Immature natural killer cell (primary cell): ENCODE measurements at places on chromosomes 13 and 19.
A peak's percentile ranks its signal among the peaks of the same experiment; 100 is the strongest.

- no peak for DNase-seq
Observed at GRCh38 chr19:35851213-35852028, 883 bp downstream of the NPHS1 start.

GRCh38 chr13:50282016-50282415 lies 266.8 kb downstream of the KCNRG start:
- DNase-seq, result no peak

- DNase-seq, result no peak
Observed at GRCh38 chr13:98386637-98387036, 190.3 kb downstream of the STK24 start.

GRCh38 chr19:10352764-10353671 lies 13.6 kb upstream of the ICAM3 start:
- no peak for DNase-seq

DNA sequence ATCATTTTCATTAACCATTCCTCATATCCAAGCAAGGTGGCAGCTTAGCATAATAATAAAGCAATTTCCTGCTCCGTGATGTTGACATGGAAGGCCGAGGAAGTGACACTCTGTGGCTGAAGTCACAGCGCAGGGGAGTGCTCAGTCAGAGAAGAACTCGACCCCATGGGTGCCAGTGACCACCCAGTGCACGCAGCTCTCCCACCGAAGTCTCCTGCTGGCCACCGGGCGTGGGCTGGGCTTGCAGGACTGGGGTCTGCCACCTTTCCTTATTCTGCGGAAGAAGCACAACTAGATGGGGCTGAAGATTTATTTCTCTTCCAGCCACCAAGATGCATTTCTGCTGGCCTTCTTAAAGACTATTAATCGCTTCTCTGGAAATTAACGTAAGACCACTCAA lies 132.1 kb upstream of the SPACA7 start:
- no peak for DNase-seq

DNA sequence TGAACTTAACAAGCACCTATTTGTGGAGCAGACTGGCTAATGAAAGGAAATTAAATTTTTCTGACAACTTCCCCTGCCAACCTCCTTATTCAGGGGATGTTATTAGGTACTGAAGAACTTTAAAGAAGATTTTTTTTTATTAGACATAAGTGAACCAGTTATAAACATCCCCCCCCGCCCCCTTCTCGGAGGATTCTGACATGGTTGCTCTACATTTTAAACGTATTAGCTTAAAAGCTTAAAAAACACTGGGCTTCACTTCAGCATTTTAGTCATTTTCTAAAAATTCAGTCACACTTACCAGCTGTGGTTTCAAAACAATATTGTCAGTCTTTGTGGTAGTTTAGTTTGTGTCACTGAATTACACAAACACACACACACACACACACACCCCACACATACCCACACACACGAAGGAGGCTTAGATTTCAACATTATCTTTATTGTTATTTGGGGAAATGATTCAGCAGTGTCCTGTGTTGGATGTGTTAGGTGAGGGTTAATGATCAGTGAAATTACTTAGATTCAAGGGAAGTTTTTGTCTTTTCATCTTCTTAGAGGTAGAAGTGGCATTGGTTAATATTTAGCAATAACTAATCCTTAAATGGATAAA lies 145.7 kb downstream of the PCCA start:
- no peak for DNase-seq

- DNase-seq, result no peak
Observed at GRCh38 chr19:1080360-1081161, 13.6 kb downstream of the ARHGAP45 start.

- DNase-seq, result no peak
Observed at GRCh38 chr19:42655748-42656147, 61.0 kb upstream of the CEACAM8 start.

DNA sequence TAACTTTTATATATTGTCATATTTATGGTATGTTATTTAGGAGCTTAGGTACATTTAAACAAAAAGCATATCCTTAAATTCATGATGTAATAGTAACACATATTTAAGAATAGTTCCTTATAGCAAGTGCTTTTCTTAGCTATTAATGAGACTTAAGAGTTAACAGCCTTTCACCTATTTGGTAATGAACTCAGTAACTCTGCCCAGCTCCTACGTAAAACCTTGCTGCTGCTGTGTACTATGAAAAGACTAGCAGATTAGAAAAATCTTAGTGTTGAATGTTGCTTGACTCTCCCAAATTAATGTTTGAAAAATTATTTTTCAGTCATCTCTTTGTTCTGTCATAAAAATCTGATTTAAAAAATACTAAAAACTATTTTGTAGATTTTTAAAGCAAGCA lies 6.9 kb downstream of the GPR180 start:
- DNase-seq, result no peak

- peak; percentile 16 for DNase-seq
Observed at GRCh38 chr19:41746593-41747227, 8.6 kb upstream of the CEACAM6 start.

DNA sequence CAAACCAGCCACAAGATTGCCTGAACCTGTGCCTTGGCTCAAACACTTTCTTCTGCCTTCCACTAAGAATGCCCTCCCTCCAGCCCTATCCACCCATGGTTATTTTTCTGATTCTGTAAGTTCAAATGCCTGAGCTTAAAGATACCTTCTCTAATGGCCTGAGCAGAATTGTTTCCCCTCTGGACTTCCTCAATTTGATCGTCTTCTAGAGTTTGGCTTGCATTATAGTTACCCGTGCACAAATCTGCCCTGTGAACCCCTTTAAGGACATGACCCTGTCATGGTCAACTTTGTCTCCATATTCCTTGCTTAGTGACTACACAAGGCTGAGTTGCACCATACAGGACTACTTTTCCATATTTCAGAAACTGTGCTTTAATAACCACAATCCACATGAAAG lies 481.0 kb downstream of the FOXO1 start:
- no peak for DNase-seq

DNA sequence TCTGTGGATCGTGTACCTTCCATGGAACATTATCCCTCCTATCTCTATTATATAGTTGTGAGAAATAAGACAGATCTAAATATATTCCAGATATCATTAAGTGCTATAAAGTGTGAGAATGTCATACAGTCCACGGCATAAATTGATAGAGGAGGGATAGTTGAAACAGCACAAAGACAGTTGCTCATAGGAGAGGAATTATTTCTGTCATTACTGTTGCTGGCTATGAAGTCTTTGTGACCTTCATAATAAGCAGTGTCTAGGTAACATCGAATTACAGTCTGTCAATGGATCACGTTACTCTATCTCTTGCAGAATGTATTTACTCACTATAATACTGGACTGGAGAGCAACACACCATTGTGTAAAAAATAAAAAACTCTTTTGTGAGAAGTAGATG lies 671.5 kb upstream of the PCDH20 start:
- no peak for DNase-seq

DNA sequence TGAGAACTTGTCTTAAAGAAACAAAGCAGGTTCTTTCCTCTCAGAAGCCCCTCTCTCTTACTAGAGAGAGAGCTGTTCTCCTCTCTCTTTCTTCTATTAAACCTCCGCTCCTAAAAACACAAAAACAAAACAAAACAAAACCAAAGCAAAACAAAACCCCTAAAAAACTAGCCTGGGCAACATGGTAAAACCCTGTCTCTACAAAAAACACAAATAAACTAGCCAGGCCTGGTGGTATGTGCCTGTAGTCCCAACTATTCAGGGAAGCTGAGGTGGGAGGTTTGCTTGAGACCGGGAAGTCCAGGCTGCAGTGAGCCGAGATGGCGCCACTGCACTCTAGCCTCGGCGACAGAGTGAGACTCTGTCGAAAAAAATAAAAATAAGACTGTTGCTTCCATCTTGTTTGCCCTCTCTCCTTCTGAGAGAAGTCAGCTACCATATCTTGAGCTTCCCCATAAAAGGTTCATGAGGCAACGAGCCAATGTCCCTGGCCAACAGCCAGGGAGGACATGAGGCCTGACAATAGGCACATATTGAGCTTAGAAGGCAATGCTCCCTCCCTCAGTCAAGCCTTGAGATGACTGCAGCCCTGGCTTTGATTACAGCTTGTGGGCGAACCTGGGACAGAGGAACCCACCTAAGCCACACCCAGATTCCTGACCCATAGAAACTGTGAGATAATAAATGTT lies 17.5 kb upstream of the FLT3 start:
- DNase-seq, result no peak

DNA sequence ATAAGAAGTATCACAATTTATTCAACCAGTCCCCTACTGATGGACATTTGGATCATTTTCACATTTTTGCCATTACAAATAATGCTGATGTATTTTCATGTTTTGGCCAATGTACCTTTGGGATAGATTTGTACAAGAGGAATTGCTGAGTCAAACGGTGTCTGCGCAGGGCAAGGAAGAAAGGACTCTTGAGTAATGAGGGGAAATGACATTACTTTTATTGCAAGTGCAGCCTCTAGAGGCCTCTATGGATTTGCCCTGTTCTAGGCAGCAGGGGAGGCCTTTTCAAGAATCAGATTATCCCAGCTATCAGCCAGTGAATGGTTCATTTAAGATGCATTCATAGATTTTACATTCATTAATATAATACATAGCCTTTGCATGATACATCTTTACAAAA lies 32.9 kb upstream of the GTF3A start:
- no peak for DNase-seq

- no peak for DNase-seq
Observed at GRCh38 chr13:40697711-40698110, 31.3 kb upstream of the FOXO1 start.

- DNase-seq, result peak; percentile 17
Observed at GRCh38 chr19:6069268-6069791, 41.0 kb downstream of the RFX2 start.

- no peak for DNase-seq
Observed at GRCh38 chr13:24081387-24081786, 79.1 kb upstream of the SPATA13 start.

DNA sequence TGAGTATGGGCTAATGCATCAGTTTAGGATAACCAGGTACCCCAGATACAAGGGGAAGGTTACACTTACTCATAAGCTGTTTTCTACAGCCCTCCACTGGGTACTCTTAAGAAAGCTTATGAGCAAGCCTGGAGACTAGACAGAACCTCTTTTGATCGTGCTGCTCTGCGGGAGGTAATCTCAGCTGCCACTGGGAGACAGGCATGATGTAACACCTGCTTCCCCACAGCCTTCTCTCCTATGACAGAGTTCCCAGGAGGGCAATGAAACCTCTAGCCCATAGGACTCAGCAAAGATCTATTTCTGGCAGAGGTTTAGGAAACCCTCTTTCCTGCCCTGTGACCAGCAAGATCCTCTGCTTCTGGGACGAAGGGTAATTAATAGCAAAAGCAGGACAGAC lies 65.6 kb downstream of the WASF3 start:
- DNase-seq, result no peak

DNA sequence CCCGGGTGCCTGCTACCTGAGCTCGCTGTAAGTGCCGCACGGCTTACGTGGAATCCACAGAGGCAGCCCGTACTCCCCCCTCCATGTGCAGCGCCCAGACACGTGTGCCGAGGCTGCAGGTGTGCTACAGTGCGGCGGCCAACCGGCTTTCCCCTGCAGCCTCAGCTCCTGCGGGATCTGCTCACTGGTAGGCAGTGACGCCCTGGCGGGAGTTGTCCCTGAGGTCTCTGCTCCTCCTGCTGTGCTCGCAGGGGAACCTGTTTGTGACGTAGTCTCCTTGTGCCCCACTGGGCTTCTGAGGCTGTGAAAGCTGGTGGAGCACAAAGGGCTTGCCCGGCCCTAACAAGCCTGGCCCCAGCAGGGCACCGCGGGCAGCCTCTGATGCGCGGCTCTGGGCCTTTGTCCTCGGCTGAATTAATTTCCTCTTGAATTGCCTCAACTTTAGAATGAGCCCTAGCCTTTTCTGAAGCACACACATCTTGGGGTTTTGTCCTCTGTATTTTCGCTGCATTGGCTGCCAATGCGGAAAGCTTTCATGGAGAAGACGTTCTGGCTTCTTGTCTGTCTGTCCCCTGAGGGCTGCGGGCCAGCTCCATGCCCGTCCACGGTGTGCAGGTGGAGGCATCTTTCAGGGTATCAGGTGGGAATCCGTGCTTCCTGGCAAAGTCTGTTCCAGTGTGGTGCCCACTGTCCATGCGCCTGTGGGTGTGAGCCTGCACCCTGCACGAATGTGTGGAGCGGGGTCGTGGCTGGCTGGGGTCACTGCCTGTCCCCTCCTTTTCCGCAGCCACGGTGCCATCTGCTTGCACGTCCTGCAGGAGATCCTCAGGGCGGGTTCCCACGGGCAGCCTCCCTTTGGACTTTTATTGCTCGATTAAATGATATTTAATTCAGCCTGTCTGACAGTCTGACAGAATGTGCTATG lies 77.3 kb upstream of the MCF2L start:
- DNase-seq, result no peak

DNA sequence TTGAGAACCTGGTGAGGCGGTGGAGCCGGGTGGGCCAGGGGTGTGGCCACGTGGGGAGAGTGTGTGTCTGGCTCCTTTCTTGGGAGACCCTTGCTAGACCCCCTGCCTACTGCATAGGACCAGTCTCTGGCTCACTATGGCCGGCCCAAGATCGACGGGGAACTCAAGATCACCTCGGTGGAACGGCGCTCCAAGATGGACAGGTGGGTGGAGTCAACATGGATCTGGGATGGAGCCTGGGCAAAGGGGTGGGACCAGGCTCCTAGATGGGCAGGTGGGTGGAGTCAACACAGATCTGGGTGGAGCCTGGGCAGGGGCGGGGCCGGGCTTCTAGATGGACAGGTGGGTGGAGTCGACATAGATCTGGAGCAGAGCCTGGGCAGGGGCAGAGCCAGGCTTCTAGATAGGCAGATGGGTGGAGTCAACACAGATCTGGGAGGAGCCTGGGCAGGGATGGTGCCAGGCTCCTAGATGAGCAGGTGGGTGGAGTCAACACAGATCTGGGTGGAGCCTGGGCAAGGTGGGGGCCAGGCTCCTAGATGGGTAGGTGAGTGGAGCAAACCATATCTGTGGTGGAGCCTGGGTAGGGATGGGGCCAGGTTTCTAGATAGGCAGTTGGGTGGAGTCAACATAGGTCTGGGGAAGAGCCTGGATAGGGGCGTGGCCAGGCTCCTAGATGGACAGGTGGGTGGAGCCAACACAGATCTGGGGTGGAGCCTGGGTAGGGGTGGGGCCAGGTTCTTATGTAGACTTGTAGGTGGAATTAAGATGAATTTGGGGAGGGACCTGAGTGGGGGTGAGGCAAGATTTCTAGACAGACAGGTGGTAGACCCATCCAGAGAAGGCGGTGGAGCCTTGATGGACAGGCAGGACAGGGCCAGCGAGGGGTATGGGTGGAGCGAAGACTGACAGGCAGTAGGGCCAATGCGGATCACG lies 56.5 kb downstream of the VAV1 start:
- peak; percentile 14 for DNase-seq

GRCh38 chr19:54201980-54202379 lies 1.3 kb downstream of the RPS9 start:
- DNase-seq, result no peak
